ENCODE measurements at places on chromosomes 3 and 15.

DNA sequence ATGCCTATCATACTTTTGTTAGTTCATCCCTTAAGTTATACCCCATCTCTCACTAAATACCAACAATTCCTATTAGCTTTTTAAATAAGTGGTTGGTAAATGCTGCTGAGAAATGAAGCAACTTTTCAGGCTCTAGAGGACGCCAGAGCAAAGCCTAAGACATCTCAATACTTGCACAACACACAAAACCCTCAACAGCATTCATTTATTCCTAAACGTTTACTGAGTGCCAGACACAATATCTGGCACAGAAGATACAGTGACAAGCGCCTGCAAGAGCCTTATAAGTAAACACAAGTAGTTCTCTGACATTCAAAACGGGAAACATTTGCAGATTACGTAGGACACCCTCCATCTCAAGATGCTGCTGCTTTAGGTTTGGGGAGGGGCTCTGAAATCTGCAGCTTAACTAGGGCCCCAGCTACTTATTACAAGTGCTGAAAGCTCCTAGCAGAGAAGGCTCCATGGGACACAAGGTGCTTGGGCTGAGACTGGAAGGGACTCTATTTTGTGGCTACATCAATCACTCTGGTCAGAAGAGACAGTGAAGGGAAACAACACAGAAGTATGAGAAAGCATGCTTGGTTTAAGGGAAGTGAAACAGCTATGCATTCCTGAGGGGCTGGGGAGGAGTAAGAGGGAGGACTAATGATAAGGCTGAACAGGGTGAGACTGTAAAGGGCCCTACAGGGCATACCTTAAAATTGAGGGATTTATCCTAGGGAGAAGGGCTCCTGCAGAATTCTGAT, 311.3 kb downstream of the PLCL2 start:
- peak; percentile 27 for DNase-seq

DNA sequence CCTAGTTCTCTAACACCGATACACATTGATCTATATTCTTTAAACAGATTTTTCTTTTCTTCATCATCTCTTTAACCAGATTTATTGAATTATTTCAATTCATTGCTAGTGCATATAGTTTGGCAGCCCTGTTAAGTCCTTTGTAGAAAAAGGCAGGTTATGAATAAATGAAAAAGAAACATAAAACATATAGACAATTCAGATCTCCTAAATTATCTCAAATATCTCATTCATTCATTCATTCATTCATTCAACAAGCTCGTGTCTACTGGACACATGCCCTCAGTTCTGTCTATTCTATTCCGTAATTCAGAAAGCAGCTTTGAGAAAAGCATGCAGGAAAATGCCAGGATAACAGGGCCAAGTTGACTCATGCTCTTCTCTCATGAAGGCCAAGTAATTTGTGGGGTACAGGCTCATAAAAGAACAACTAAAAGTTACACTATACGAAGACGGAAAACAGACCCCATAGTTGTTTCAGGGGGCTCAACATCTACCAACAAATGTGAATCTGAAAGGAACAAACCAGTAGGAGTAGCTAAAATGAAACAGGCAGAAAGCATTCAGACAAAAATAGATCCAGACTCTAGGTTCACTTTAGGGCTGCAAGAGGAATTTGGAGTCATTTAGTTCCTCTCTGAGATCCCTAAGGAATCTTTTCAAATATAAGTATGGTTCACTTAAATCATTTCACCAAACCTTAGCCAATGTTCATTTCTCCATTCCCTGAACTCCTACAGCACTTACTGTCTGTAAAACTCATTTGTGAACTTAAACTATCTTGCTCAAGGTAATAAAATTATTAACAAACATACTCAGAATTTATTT, 7.5 kb downstream of the ZNF148 start:
- DNase-seq = peak; percentile 36

GRCh38 chr3:42014921-42015533, 53.1 kb upstream of the ULK4 start:
- peak; percentile 45 for DNase-seq

DNA sequence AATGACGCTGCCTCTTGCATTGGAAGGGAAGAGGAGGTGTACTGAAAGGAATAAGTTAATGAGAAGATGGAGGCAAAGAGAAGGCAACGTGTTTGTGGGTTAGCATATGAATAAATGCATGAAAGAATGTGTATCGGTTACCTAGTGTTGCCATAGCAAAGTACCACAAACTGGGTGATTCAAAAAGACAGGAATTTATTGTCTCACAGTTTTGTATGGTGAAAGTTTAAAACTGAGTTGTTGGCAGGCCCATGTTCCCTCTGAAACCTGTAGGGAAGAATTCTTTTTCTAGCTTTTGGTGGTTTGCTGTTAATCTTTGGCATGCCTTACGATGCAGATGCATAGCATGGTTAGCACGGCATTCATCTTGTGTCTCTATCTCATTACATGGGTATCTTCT, 729.9 kb downstream of the MECOM start:
- DNase-seq = peak; percentile 36

- peak; percentile 73 for DNase-seq
Measured at GRCh38 chr3:55481744-55482495, 5.2 kb downstream of the WNT5A start.

DNA sequence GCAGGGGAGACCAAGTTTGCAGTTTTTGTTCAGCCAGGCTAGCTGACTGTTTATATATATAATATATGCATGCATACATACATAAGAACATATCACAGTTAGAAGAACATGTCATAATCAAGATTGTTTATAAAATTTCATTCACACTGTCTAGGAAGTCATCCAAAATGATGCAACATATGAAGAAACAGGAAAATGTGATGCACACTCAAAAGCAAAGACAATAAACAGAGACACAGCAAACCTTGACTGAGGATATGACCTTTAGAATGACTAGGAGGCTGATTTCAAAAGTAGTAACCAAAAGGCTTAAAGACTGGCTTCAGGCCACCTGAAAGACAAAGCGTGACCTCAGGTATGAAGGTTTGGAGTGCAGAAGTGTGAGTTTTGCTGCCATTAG, 166.2 kb upstream of the NDN start:
- DNase-seq = no peak

Data from fibroblast of skin of right biceps (primary cell).